ENCODE measurements at places on chromosomes 12 and 14. TPM values are rescaled to one million over a fixed set of nuclear protein-coding genes. Genes with fewer than 3 reads are reported as not detected.
A peak's percentile ranks its signal among the peaks of the same experiment; 100 is the strongest.

- no peak for DNase-seq
Observed at GRCh38 chr12:24349051-24349799, 399.8 kb upstream of the SOX5 start.

DNA sequence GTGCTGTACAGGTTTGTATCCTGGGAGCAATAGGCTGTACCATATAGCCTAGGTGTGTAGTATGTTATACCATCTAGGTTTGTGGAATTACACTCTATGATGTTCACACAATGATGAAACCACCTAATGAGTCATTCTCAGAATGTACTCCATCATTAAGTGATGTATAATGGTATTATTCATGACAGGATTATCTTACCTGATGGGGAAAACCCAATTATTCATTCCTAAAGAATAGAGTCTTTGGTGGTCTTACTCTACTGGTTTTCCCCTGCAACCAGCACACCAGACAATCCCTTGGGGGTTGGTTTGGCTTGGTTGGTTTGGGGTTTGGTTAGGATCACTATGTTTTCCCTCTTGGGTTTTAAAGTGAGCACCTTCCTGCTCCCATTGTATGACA lies 12.6 kb upstream of the OR10P1 start:
- DNase-seq = no peak

GRCh38 chr14:49966304-49966809 lies 73.5 kb downstream of the ARF6 start:
- DNase-seq = no peak

DNA sequence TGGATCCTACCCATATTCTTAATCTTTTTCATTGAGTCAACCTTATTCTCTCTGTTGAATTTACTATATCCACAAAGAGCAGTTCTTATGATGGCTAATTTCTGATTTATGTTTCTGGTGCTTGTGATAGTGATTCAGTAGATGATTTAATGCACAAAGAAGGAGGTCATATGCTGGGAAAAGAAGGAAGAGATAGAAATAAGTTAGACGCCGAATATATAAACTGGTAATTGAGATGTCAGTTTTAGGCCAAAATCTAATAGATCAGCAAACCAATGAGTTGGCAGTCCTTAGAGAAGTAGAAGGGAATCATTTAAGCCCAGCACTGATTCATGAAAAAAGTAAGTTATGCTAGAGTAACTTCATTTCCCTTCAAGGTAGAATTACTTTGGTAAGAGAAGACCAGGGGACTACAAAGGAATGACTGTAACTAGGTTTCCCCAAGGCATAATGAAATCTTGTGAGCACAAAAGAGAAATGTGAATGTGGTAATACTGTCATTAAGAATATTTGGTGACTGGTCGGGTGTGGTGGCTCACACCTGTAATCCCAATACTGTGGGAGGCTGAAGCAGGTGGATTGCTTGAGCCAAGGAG lies 132.4 kb downstream of the TGFB3 start:
- DNase-seq = no peak

GRCh38 chr12:101414533-101415119 lies 7.1 kb upstream of the ARL1 start:
- peak; percentile 23 for DNase-seq

GRCh38 chr14:33323979-33324378 lies 385.3 kb downstream of the NPAS3 start:
- DNase-seq = no peak

DNA sequence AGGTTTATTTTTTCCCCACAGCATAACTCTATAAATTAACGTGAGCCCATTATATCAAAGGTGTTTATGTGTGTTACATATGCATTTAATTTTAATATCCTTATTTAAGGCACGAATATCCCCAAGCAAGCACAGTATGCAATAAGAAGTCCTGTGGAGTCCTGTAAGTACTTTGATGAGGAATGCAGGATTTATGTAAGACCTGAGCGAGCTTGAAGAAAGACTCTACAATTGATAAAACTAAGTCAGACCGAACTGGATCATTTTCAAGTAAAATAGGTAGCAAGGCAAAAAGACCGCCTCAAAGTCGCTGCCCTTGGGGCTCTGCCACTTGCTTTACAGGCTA lies 755 bp downstream of the SLC25A21 start:
- DNase-seq = no peak

DNA sequence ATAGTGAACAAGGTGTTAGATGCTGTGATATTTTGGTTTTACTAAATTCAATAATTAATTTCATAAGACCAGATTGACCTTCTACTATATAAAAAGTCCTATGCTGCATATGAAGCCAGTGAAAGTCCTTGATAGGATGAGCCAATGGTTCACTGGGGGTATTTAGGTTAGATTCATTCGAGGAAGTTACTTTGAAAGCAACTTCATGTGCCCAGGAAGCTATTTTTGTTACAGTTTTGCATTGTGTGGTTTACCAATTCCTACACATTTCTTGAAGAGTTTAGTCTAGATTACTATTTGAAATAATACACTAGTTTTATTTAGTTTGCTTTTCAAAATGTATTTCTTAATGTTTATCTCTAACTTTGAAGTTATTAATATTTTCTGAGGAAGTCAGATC lies 58.5 kb upstream of the RMST start:
- DNase-seq = no peak

- DNase-seq = no peak
Observed at GRCh38 chr14:51119411-51120051, 24.6 kb upstream of the TRIM9 start.

- no peak for DNase-seq
Observed at GRCh38 chr12:29741342-29742241, 42.1 kb downstream of the TMTC1 start.

DNA sequence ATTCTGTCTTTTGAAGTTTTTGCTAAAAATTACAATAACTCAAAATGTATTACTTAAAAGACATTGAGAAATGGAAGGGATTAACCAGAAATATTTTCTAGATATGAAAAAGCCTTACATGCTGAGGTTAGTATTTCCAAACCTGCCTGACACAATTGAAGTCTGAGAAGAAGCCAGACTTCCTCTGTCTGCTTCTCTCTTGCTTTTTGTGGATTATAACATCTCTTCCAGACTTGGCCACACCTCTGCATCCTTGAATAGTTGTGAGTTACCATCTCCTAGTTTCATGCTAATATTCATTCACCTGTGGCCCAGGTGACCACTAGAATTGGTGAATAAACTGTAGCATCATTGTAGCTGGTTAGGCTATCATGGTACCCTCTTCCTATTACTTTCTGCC lies 497.6 kb downstream of the SLC16A7 start:
- DNase-seq = no peak

DNA sequence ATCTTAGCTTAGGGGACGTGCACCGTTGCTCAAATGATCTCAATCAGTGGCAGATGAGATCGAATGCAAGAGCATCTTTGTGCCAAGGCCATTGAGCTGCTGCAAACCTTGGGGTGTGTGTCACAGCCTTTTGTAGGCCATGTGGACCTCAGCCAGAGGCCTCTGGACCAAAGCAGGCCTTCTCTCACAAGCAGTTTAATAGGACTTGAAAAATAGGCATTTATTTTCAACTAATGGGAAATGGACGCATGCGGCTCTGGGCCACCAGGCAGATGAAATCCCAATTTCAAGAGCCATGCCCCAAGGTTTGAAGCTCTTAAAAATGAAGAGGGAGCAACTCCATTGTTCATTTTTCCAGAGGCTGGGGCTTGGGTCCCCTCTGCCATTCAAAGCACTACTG lies 87.3 kb downstream of the TTC7B start:
- no peak for DNase-seq

DNA sequence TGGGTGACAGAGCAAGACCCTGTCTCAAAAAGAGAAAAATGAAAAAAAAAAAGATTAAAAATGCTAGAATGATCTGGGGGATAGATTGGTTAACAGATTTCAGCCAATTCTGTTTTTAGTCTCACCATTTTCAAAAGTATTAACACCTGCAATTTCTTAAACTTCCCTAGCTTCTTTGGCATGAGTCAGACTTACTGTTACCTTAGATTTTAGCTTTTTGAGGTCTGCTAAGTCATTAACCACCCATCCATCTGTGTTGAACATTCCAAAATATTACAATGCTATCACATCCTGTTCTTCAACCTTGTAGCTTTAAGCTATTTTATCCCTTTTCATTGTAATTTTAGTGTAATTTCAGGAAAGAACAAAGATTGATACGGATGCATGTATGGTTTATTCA lies 59.3 kb downstream of the PPP1R13B start:
- no peak for DNase-seq

GRCh38 chr12:132227782-132228475 lies 83.7 kb downstream of the NOC4L start:
- no peak for DNase-seq

DNA sequence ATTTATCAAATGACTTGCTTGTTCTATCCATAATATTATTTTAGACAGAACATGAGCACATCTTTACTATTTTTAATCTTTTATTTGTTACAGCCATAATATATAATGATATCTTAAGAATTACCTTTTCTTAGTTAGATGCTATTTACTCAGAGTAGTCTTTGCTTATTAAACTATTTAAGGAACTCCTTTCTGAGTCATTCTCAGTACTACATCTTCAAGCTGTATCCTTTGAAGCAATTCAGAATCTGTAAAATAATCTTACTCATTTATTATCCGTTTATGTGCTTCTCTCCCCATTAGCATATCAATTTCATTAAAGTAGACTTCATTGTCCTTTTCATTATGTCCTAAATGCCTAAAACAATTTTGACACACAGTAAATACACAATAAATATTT lies 240.4 kb upstream of the FAR2 start:
- no peak for DNase-seq

DNA sequence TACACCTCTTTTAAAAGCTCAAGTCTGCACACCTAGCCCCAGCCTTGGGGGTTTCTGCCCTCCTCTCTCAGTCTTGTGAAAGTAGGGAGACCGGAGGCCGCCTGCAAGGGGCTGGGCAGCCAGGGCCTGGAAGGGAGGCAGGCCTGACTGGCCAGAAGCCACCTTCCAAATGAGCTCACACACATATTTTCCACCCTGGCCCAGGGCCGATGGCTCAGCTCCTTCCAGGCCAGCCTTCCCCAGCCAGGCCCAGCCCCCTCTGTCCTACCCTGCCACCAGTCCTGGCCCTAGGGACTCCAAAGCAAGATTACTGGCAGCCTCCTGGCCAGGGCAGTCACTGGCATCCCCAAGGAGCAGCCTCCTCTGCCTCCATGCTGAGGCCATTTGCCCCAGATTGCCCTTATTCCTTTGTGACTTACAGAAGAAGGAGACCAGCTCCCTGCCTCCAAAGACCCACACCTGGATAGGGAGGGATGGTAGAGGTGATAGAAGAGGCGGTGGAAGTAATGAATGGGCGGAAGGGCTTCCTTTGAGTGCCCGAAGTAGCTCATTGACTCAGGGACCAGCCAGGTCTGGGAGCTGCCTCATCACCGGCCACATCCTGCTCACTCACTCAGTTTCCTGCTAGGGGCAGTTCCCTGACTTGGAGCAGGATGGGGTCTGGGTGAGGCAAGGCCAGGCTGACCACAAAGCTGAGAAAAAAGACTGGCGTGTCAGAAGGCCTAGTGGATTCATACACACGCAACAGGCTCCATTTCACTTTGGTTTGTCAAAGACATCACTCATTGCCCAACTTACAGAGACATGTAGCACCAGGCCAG lies 14.8 kb downstream of the MMP14 start:
- DNase-seq = no peak

DNA sequence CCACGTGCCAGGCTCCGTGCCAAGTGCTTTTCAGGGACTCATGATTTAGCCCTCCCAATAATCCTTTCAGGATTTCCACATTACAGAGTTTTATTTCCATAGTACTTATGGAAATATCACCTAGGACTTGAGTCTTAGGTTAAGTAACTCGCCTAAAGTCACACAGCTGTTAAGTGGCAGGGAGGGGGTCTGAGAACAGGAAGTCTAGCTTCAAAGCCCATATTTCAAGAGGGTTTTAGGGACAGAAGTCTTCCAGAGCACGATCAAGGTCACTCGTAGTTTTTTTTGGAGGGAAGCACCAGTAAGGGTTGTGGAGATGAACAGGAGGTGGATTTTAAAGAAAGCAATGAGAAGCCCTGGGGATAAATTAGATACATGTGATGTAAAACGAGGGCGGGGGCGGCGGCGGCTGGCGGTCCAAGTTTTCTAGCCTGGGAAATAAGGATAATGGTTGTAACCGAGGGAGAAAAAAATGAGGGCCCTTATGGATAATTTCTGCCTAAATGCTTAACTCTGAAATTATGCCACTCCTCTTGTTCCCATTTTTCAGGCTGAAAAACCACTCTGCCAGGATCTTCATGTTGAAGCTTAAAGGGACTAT lies 192.6 kb upstream of the FOXN3 start:
- DNase-seq = no peak

DNA sequence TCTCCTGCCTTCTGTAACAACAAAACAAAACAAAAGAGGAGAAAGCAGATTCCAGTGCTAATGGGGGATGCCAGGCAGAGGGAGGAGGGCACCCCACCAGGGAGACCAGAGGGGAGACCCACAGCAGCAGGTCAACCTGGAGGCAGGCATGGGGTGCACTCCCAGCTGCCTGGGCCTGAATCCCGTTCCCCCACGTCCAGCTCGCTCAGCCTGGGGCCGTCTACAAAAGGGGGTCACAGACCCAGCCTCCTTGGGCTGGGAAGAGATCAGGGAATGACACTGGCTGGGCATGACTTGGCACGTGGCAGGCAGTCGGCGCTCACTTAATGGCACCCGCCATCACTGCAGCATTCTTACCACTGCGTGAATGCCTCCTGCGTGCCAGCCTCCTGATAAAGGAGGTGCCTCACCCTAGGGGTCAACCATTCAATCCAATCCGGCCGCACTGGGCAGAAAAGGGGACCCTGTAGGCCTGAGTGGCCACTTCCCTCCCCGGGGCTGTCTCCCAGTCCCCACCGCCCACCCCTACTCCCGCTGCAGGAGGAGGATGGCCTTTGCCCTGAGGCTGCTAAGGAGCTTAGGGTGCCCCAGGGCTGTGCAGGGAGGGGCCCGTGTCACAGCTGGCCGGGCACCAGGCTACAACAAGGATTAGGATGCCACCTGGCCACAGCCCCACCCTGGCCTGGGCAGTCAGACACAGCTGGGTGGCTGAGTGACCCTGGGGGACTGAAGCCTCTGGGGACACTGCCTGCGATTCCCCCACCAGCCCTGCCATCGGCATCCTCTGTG lies 87.5 kb downstream of the NCOR2 start:
- no peak for DNase-seq

DNA sequence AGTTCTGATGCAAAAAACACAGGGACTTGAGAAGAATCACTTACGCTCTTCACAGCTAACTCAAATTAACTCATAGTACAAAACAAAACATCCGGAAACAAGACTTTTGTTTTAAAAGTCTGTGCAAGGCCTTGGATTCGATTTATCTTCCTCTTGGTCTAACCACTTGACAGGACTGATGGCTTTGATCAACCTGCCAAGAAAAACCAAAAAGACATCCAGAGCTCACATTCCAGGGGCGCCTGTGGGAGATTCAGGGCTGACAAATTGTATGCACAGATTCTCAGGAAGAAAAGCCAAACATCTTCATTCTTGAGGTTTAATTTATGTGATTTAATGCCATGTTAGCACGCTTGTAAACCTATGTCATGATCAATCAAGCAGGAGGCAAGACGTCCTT lies 129.1 kb upstream of the TMCC3 start:
- DNase-seq = no peak

Gene GALNT16
- total RNA-seq = 0.12 TPM

Gene ENDOU
- total RNA-seq = not detected

Gene ZC2HC1C
- 1.5 TPM for total RNA-seq

Gene SCN8A
- 0.84 TPM for total RNA-seq

Gene COX8C
- not detected for total RNA-seq

Gene TEX52
- total RNA-seq = 0.43 TPM

Gene BATF
- total RNA-seq = 93.6 TPM

All from activated naive CD4-positive, alpha-beta T cell treated with anti-CD3 and anti-CD28 coated beads, Interleukin-2, amount 50 U/mL, for 72 hours (primary cell).